Activated T-helper 2 cell treated with anti-CD3 and anti-CD28 coated beads, Interferon-gamma antibody, Interleukin-2, Interleukin-4, amounts not matched to agents 10 μg/mL and 5 μg/mL and 100 μg/mL, durations not matched to agents 14 hours and 24 hours and 36 hours (primary cell): ENCODE measurements at places on chromosomes 6 and 20.

DNA sequence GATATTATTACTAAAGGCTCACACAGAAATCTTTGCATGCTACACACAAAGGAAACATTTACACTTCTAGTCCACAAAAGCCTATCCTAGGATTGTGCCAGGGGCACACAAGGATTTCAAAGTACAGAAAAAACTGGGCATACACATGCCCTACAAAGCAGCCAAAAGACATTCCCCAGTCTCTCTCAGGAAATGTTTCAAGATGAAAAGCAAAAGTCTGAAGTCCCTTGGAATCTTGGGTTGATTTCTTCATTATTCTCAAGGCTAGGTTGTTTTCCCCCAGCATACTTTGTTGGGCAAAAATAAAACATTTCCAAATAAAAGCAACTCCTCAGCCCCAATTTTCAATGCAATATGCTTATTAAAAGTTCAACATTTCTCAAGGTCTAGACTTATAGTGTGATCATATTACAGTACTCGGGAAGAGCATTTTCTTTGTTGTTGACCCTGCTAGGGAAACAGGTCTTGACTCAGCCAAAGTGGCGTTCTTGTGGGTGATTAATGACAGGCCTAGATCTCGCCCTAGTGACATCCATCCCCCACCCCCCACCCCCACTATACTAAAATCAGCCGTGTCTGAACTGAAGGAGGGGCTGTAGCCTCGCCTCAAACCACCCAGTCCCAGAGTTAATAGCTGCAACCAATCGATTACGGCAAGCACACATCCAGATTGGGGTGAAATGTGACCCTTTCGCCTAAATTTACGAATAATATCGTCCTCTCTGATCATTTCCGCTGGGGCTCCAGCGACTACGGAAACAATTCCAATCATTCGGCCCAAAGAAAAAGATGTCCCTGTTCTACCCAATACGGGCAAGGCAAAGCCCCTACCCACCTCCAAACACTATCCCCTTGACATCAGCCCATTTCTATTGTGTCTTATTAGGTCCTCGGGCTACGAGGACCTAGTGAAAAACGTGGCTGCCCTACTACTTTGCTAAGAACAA lies 1.4 kb downstream of the AKIRIN2 start:
- peak; percentile 18 for DNase-seq

- no peak for DNase-seq
These were observed 79.0 kb downstream of the FIG4 start for GRCh38 chr6:109770047-109770446.

GRCh38 chr20:42559665-42560064 lies 630.0 kb downstream of the PTPRT start:
- DNase-seq: no peak

DNA sequence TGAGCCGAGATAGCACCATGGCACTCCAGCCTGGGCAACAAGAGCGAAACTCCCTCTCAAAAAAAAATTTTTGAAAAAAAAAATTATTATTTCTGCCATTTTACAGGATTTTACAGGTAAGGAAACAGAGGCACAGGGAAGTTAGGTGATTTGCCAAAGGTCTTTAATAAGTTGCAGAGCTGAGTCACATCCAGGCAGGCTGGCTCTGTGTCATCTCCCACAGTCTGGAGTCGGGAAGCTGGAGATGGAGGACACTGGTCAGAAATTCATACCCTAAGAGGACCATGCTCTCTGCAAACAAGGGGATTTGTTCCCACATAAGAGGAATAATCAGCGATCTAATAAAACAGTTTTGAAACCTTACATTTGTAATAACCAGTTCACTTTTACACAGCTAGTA lies 24.1 kb downstream of the HECA start:
- no peak for DNase-seq

- peak; percentile 33 for DNase-seq
These were observed 91.9 kb upstream of the SIRPA start for GRCh38 chr20:1803061-1803931.

- no peak for DNase-seq
These were observed 617.7 kb upstream of the AGPAT4 start for GRCh38 chr6:161891542-161891941.

GRCh38 chr20:32968478-32969241 lies 35.6 kb downstream of the SUN5 start:
- peak; percentile 8 for DNase-seq

- no peak for DNase-seq
These were observed 191.6 kb upstream of the SNX9 start for GRCh38 chr6:157631412-157631811.

DNA sequence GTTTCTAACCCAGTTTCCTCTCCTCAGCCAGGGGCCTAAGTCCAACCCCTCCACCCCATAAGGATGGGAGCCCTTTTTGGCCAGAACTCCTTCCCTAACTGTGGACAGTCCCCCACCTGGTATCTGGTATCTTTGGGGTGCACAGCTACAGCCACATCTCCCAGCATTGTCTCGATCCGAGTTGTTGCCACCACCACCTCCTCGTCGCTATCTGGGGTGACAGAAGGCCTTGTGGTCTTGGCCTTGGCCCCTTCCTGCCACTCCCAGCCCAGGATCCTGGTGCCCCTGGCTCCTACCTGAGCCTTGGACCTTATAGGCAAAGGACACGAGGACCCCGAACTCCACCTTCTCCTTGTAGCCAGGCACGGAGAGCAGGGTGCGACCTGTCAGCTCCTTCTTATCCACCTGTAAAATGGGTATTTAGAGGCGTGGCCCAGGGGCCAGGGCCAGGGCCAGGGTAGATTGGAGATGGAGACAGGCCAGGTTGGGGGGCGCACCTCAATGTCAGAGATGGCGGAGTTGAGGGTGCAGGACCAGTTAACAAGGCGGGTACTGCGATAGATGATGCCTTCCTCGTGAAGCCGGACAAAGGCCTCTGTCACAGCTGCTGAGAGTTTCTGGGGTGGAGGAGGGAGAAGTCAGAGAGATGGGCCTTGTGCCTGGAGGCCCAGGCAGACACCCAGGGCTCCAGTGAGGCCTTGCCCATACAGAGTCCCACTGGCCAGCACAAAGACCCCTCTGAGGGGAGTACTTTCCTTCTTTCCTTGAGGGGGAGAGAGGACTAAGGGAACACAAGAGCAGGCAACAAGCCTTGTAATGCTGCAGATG lies 7.2 kb upstream of the VWA7 start:
- no peak for DNase-seq

DNA sequence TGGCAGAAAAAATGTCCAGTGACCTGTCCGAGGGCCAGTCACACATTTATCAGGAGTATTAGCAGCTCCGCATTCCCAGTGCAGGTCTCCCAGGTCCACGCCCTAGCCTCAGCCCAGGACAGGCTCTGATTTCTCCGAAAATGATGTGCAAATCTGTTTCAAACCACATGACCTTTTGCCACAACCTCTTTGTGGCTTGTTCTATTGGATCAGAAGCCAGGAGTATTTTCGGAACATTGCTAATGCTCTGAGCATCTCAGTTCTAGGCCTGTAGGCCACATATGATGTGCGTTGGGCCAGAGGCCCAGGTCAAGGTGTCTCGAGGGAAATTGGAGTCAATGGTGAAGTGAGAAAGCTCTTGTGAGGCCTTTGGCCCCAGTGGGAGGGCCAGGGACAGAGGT lies 40.4 kb downstream of the SNX5 start:
- no peak for DNase-seq

DNA sequence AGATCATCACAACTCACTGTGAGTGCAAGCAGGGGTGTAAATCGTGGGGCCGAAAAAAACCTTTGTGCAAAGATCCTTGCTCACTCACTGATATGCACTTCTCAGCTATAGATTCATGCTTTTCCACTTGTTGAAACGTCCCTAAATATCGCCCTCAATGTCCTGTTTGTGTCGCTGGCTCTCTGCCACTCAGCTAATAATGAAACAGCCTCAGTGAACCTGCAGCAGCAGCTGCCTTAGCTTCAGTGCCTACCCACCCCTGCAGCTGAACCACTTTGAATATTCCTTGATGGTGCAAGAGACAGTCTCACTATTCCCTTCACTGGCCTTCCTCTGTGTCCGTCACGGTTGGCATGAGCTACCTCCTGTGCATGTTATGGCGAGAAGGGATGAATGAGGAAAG lies 128.9 kb upstream of the NAA20 start:
- DNase-seq: no peak

DNA sequence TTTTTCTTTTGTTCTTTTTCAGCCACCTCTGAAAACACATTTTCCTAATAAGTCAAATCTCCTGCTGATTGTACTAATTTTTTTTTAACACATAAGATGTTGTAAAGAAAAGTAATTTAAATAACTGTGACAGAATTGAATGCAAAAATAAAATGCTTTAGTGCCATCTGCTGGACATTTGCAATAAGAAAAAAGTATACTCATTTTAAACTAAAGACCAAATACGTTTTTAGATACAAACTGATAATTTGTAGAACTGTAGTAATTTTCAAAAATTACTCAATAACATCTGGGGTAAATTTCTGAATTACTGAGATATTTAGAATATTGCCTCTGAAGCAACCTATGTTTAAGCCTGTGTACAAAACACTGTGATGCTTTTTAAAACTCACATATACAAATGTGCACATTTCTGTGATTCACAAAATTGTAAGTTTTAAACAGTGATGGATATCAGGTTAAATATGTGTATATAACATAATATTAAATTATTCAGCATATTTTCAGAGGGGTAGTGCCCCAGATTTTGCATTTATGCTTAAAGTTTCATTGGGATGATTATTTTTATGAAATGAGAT lies 198.7 kb downstream of the RIMS1 start:
- DNase-seq: no peak

DNA sequence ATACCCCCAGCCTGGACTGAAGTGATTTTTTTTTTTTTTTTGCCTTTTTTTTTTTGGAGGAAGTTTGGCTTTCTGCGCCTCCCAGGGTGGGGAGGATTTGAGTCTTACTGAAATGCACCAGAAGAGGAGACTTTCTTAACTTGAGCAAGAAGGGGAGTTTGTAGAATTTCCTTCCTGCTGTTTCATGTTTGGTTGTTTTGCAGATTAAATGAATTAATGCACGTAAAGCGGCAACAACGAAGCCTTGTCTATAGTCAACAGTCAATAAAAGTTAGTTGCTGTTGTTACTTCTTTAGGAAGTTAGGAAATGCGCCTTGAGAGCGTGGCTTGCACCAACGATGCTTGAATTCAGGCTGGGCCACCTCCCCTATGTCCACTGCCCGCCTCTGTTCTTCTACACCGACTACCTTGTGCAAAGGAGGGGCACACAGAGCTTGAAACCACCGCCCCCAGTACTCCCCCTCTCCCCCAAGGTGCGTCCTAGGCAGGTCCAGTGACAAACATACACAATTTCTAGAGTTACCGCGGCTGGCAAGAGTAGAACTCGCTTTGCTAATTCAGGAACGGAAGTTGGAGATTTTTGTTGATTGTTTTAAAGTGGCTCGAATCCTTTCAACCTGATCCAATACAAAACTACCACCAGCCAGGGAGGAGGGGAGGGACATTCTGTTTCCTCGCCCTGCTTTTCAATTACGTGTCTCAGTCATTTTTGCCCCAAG lies 830 bp upstream of the CYP24A1 start:
- no peak for DNase-seq

GRCh38 chr6:142132625-142133024 lies at the start of gene GJE1:
Gene GJE1, plus strand, starts transcription at chr6:142132925. Its CDS starts 234 bp downstream, at chr6:142133159.
- no peak for DNase-seq

GRCh38 chr20:14913896-14914620 lies 576.6 kb upstream of the FLRT3 start:
- no peak for DNase-seq

DNA sequence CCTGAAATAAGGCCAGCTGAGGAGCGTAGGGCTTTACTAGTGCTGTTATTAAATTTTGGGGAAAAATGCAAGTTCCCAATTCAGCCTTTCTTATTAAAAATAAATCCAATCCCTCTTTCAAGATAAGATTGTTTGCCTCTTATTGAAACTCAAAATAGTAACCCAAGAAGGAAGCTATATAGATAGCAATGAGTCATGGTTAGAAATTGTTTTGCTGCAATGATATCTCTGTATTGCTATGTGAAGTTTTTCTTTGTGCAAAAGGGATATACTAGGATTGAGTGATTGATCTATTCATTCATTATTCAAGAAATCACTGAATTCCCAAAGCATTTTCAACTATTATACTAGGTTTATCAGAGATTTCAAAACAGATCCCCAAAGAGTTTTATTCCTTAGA lies 93.0 kb upstream of the HDAC2 start:
- no peak for DNase-seq

GRCh38 chr20:19025430-19026120 lies 186.9 kb upstream of the SLC24A3 start:
- no peak for DNase-seq

DNA sequence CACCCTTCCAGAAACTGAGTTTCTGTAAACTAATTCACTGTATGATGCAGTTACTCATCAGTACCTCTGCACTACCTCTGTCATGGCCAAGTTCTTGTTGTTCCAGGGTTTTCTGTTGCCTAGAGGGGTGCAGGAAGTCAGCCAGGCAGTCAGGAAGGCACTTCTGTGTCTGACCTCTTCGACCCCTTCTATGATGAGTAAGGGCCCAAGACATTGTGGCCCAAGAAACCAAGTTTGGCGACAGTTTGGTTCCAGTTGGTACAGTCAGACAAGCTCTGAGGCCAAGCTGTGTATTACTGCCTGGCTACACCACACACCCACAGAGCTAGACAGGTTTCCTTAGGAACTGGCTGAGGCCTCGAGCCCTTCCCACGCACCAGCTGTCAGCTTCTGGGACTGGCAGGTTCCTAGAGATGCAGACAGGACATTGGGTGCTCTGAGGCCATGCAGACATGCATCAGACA lies 41.2 kb downstream of the TRAF3IP2 start:
- DNase-seq: no peak

- DNase-seq: no peak
These were observed 55.5 kb downstream of the ATP9A start for GRCh38 chr20:51712501-51713212.

DNA sequence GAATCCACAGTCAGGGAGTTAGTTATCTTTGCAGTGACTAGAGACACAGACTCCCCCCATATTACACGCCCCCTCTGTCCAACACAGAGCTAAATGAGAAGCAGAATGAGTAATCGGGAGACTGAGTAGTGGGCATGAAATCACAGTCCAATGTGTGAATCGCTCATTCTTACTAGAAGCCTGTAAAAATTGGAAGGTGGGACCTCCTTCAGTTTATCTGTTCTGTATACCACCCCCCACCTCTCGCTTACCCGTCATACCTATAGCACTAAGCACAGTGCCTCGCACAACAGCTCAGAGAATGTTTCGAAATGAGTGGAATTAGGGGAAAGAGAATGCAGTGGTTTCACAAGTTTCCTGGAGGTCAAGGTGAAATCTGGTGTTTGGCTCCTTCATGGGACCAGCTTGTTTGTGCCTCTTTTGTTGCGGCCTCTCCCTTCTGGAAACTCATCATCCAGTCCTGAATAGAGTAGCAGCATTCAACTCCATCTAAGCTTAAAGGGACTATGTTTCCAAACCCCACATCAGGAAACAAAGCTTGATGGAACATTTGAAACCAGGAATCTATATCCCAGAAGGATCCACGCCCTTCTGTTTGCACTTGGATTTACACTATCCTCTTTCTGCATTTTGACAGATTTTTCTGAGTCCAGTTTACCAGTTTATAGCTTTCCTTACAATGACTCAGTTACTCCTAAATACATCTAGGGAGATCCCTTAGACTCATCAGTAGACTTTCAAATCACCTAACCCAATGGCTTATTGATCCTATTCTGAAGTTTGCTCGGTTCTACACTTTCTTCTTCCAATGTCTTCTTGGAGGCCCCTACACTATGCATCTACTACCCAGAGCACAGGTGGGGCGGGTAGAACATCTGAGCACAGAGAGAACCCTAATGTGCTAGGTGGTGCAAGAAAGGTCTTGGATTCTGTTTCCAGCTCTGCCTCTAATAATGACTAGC lies 59.2 kb upstream of the PIM1 start:
- no peak for DNase-seq
